GM23248 (cell line): ENCODE measurements at places on chromosomes 13 and 19.

- DNase-seq = peak; percentile 9
Measured at GRCh38 chr13:36453516-36453915, 21.2 kb downstream of the CCNA1 start.

GRCh38 chr13:18212873-18213272 is 968.8 kb downstream of the TUBA3C start:
- no peak for DNase-seq

GRCh38 chr19:55702131-55702627 is 27.2 kb downstream of the EPN1 start:
- DNase-seq = no peak

- DNase-seq = no peak
Measured at GRCh38 chr13:29281932-29282495, 313.5 kb downstream of the SLC7A1 start.

DNA sequence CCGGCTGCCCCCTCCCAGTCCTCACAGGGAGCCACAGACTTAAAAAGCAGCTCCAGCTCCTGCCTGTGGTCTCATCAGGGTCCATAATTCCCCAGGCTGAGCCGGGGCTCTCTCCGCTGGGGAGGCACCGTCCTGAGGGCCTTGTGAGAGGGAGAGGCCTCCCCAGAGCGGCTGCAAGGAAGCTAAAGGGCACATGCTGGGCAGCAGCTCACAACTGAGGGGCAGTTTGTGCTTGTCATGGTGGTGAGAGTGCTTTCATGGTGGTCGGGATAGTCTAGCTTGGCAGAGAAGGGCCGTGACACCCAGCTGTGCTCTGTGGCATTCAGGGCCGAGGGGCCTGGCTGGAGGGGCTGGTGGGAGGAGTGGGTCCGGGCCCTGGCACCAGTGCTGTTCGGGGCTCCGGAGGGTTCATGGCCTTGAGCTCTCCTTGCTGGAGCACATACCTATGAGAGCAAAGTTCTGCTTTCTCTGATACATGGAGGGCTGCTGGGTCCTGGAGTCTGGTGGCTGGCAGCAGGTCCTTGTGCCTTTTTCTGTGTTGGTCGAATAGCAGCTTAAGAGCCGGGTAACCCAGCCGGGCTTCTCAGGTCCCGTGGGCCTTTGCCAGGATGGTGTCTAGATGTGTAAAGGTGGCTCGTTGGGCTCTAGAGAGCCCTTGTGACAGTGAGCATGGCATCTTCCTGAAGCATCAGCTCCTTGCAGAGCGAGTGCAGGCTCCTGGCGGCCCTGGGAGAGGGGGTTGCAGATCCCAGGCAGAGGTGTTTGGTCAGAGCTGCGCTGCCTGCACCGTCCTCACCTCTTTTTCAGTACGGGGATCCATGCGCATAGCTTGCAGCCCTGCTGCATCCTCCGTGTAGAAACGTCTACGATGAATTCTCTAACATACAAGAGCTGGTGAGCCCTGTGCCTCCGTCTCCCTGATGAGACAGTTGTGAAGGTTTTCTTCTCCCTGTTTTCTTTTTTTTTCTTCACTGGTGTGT is 8.8 kb downstream of the UPF1 start:
- no peak for DNase-seq

DNA sequence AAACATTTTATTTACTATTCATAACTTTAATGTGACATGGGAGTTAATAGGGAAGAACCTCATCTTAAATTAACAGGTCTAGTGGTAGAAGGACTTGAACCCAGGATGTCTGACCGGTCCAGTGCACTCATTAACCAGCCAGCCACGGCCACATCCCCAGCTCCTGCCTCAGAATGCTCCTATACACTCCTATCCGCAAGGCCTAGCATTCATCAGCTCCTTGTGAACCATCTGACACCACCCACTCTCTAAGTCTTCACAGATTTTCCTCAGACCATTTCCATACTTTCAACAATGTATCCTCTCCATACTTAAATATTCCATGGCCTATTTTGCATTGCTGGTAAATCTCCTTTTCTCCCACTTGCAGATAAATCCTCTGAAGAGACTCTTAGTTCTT is 98.3 kb downstream of the KLF12 start:
- no peak for DNase-seq

DNA sequence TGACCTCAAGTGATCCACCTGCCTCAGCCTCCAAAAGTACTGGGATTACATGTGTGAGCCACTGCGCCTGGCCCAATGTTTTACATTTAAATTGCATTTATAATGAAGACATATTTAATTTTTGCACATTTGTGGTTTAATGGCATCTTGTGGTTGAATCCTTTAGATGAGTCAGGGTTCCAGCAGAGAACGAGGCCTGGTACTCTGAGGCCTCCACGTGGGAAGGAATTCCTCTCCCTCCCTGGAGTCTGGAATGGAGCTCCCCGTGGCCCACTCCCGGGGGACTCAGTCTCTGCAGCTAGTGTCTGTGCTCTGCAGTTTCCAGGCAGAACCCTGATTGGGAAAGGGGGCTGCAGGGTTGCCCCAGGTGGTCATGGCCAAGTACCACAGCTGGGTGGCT is 24.2 kb downstream of the ZFR2 start:
- no peak for DNase-seq

DNA sequence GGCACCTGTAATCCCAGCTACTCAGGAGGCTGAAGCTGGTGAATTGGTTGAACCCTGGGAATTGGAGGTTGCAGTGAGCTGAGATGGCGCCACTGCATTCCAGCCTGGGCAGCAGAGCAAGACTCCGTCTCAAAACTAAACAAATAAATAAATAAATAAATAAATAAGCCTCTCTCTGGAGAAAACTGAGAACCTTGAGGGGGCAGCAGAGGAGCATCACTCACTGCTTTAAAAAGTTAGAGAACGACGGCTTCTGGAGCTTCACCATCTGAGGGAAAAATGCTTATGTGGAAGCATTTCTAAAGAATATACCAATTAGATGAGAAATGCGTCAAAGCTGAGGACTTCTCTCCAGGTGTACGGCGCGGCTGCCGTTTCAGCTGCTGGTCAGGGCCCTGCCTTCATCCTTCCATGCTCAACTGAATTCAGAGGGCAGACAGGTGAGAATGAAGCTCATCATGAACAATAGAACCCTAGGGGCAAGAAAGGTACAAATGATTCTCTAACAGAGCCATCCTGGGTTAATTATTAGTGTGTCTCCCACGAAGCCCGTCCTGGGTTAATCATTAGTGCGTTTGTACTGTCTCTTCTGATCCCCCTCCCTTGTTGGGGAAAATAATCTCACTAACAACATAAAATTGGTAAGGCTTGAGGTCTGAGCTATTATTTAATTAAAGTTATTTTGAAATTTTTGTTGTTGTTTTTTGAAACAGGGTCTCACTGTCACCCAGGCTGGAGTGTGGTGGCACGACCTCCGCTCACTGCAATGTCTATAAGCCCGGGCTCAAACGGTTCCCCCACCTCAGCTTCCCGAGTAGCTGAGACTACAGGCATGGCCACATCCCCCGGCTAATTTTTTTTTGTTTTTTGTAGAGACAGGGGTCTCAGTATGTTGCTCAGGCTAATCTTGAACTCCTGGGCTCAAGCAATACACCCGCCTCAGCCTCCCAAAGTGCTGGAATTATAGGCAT is 80.1 kb downstream of the IPO5 start:
- DNase-seq = peak; percentile 86

DNA sequence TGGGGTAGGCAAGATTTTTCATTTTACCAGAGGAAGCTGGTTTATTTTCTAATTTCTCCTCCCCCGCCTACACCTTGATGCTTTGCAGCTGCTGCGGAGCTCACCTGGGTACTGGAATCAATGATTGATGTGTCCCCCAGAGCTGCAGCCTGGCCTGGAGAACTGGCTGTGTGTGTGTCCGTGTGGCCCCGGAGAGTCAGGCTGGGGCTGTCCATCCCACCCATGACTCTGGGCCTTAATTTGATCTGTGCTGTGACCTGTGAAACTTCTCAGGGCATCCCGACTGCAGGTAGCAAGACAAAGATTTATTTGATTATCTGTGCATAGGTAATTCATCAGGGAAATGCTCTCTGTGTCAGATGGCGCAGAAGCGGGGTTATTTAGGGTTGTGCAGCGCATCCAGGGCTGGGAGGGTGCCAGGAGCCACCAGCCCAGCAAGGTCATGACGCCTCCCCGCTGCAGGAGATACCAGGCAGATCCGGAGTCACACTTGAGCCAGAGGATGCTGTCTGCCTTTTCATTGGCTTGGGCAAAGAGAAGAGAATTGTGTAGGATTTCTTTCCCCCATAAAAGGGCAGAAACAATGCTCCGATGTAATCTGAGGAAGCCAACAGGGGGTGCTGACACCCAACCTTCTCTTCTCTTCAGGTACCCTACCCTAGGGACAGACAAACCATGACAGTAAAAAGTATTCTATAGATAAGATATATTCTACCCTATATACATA is 346.6 kb downstream of the TSHZ3 start:
- no peak for DNase-seq

GRCh38 chr13:66397133-66397532 is 833.0 kb downstream of the PCDH9 start:
- DNase-seq = no peak

DNA sequence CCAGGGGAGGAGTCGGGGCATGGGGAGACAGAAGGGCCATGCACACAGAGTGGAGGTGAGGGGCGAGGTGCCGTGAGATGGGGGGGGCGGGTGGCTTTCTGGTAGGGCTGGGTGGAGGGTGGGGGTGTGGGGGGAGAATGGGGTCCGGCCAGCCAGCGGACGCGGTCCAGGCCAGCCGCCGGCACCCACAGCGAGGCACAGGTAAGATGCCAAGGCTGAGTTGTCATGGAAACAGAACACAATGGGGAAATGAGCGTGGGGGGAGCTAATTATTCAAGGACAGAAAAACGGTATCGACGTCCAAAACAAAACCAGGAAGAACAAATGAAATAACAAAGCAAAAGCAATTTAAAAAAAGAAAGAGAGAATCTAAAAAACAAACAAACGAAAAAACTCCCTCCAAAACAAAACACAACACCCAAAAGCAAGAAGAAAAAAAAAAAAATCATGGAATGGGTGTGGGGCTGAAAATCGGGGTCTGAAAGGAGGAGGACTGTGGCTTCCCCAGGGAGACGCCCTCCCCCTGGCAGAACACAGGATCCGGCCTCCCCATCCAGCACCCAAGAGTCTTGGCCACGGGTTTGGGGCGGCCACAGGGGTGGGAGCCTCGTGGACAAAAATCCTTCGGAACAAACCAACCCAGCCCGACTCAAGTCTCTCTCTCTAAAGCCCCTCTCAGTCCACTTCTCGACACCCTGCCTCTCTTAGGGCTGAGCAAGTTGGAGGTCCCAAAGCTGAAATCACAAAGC is 92.5 kb downstream of the PTPRS start:
- no peak for DNase-seq

- DNase-seq = peak; percentile 43
Measured at GRCh38 chr19:46073268-46073922, 32.6 kb upstream of the IGFL4 start.

DNA sequence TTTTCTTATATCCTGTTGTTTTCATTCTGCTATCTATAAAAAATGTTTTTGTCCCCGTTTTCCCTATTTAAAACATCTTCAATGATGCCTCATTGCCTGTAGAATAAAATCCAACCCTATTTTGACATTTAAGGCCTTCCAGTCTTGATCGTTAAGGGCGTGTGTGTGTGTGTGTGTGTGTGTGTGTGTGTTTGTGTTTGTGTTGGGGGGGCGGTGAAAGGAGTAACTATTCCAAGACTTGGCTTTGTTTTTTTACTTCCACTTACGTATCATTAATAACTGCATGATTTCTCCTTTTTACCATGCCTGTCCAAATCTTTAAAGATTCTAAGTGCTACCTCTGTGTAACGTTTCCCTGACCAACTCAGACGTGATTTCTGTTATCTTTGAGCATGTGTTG is 784 bp downstream of the PIBF1 start:
- DNase-seq = peak; percentile 45

DNA sequence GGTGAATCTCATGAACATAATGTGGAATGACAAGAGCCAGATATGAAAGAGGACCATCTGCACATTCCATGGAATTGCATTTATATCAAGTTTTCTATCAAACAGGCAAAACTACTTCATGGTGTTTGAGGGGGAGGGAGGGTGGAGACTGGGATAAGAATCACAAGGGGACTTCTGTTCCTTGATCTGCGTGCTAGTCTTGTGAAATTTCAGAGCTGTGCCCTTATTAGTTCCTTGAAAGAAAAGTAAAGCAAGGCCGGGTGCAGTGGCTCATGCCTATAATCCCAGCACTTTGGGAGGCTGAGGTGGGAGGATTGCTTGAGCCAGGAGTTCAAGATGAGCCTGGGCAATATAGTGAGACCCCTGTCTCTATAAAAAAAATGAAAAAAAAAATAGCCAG is 30.2 kb upstream of the CEBPG start:
- no peak for DNase-seq

DNA sequence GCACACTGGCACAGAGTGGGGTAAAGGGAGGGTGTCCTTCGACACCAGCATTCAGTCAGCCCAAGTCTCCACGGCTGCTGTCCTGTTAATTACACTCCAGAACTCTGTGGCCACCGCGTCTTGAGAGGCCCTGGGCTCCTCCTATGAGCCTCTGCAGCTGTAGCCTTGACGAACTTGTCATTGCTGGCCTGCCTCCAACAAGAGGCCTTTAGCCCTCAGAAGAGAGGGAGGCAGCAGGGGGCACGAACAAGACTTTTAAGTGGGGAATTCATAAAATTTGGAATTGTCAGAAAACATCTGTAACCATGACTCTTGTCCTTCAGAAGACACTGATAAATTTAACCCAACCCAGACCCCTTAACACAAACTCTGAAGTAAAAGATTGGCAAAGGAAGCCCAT is 241.9 kb downstream of the UQCRFS1 start:
- DNase-seq = peak; percentile 34

DNA sequence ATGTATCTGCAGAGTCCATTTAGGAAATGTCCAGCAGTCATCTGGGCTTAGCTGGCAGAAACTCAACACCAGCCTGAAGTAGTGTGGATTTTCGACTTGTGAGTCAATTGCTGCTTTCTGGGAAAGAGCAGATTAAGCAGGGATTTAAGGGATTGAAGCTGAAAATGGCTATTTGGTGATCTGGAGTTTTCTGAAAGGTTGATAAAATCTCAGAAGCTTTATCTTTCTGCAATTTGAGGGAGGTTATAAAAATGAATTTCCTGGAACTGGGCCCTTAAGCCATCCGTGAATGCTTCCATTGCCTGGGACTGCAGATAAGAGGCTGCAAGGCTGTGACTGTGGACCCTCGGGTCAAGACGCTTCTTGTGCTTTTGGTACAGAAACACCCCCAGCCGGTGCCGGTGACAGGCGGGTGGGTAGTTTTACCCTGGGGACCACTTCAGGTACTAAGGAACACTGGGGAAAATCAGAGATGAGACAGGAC is 61.5 kb downstream of the COL4A1 start:
- peak; percentile 68 for DNase-seq

- peak; percentile 83 for DNase-seq
Measured at GRCh38 chr19:53195265-53195903, 2.2 kb upstream of the ZNF665 start.

DNA sequence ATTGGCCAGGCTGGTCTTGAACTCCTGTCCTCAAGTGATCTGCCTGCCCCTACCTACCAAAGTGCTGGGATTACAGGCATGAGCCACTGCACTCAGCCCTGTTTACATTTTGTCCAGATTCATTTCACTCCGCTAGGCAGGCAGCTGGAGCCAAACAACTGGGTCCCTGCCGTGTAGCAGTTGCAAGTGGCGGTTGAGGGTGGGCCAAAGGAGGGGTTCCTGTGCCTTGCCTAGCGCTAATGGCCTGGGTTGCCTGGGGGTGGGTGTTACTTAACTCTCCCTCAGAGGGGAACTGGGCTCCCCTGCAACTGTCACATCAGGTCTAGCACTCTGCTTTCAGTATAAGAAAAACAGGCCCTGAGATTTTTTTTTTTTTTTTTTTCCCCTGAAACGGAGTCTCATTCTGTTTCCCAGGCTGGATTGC is 7.4 kb downstream of the ACP5 start:
- DNase-seq = no peak

- DNase-seq = peak; percentile 96
Measured at GRCh38 chr13:30690282-30691188, 44.8 kb upstream of the ALOX5AP start.

GRCh38 chr19:41570639-41571112 is 5.3 kb upstream of the CEACAM21 start:
- peak; percentile 85 for DNase-seq
